Lung (tissue), 17 donors: ENCODE measurements at places on chromosomes 2 and 18. TPM values are rescaled to one million over a fixed set of nuclear protein-coding genes. Genes with fewer than 3 reads are reported as not detected.
A peak's percentile ranks its signal among the peaks of the same experiment; 100 is the strongest.

L3MBTL4 gene
- 3.5 TPM for polyA plus RNA-seq

C1GALT1C1L gene
- 0.61 TPM for polyA plus RNA-seq

PAX3 gene
- polyA plus RNA-seq, result not detected

RAPGEF4 gene
- polyA plus RNA-seq, result 7.8 TPM

GULP1 gene
- 11.0 TPM for polyA plus RNA-seq

RFX8 gene
- 0.14 TPM for polyA plus RNA-seq

SKOR2 gene
- not detected for polyA plus RNA-seq

COBLL1 gene
- 23.6 TPM for polyA plus RNA-seq

DGUOK gene
- 96.6 TPM for polyA plus RNA-seq

CEBPZOS gene
- 19.5 TPM for polyA plus RNA-seq

INO80B gene
- 33.1 TPM for polyA plus RNA-seq

HOXD12 gene
- not detected for polyA plus RNA-seq

GRCh38 chr18:42706618-42707017 is 408.9 kb downstream of the RIT2 start:
- DNase-seq, result no peak

DNA sequence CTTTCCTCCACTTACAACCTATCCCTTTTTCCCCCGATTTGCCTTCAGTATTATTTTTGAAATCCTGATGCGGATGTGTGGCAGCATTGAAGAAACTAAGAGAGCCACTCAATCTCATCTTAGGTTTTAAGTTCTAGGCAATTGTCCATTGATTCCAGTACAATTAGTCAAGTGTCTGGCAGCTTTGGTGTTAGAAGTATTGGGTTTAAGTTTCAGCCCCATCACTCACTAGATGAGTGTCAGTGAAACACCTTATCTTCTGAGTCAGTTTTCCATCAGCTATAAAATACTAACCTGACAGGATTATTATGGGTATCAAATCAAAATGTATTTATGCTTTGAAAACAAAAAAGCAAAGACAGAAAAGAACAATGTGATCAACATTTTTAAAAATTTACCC is 16.8 kb upstream of the CUL3 start:
- DNase-seq, result no peak

DNA sequence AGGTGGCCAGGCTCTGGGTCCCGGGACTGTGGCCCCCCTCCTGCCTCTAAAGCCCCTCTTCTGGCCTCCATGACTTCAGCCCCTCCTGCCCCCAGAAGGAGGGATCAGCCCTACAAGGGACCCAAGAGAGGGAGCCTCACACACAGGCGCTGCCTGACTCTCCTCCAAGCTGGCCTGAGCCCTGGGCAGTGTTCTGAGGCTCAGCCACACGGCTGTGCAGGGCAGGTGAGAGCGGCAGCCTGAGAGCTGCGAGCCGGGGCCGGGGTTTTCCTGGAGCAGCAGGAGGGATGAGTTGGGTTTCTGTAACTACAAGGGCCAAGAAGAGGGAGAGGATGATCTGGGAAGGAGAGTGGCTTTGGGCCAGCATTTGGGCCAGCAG is 70.1 kb downstream of the HPCAL1 start:
- DNase-seq, result no peak

DNA sequence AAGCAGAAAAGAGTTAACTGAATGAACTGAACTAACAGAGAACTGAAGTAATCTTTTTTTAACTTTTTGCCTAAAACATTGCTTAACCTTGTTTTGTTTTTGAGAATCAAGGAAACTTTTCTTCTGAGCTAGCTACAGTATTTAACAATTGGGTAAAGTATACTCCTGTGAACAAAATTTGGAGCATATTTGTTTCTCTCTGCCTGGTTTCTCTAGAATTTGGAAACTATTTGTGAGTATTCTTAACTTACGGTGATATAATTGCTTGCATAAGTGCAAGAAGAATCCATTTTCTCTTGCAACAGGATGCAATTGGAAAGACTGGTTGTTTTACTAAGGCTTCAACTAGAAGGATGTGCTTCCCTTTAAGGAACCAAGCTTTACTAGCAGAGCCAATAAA is 65.9 kb upstream of the FAM98A start:
- no peak for DNase-seq

DNA sequence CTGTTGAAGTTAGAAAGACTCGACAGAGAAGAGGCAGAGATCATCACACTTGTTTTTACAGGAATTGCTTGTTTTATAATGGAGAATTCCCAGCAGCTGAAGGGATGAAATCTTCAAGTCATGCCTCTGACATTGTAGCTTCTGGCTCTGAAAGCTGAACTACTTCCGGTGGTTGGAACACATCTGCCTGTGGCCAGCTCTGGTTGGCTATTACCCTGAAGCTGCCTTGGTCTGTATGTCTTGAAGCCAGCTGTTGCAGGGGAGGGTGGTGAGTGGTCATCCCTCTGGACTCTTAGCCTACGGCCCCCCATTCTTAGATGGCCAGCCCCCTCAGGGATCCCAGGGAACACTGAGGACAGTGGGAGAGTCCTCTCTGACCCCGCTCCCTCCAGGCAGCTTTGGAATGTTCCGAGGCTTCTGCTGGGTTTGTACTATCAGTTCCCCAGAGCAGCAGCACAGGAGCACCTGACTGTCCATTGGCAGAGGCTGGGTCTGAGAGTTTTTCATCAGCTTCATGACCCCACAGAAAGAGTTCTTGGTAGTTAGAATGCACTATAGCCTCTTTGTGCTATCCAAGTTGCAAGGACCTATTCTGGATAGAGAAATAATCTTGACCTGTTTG is 87.4 kb upstream of the CAPN13 start:
- peak; percentile 38 for DNase-seq

- DNase-seq, result no peak
Measured at GRCh38 chr2:3769766-3770165, 66.4 kb downstream of the DCDC2C start.

DNA sequence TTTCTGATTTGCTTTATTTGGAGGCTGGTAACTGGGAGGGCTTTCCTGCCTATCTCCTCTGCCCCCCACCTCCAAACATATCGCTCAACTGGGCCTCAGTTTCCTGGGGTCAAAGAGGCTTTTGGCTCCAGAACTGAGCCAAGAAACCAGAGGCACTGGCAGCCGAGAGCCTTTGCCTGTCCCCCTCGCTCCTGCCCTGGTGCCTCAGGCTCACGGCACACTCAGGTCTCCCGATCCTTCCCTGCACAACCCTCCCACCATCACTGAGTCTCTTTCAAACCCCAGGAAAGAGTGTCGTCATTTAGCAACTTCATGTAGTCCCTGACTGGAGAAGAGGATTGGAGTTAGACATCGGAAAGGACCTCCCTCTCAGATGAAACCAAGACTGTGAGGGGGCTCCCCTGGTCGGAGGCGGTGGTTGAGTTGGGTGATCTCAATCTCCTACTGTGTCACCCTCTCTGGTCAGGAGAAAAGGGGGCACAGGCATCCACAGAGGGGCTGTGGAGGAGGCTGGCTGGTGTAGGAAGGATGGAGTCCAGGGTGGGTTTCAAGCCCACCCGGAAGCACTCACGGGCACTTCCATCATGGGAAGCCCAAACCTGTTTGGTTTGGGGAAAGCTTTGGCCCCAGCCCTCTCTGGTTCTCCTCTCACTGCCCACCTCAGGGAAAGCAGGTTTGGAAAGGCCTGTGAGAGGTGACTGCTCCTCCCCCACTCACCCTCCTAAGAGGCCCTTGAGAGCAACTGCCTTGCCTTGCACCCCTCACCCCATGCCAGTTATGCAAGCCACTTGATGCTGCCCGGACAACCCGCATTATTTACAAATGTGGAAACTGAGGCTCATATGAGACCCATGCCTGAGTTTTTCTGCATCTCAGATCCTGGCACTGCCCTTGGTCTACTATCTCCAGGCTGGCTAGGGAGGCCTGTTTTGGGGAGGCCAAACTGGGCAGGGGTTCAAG is 62.3 kb downstream of the TNS1 start:
- DNase-seq, result peak; percentile 77

GRCh38 chr18:29436459-29436858 is 1259.5 kb upstream of the CDH2 start:
- DNase-seq, result no peak

DNA sequence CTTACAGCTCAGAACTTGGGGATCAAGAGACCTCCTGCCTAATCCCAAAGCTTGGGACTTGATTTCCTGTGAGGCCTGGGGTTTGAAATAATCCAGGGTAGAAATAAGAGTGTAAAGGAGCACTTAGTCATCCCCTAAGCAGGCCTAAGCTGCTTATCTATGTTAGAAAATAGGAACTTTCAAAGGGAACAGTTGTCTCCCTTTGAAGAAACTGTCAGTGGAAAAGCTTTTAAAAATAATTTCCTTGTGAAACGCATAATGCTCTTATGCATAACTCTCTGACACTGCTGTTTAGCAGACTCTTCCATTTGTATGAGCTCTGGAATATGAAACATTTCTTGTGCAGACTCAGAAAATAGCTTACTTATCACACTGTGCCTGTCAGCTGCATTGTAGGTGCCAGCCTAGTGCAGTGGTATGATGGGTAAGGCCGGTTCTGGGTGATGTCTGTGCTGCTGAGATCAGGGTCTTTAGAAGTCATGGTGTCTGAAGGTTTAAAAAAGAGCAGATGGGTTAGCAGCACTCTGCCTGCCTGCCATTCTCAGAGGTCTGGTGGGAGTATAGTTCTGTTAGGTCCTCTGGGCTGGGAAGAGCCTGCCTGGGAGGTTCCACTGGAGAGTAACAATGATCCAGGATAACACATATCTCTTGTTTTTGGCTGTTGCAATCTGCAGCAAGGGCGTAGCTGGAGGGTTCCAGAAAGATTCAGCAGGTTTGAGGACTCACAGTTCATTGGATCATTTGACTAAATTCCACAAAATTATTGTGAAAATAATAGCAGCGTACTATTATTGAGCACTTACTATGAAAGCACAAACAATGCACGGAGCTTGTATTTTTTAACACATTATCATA is 283.2 kb upstream of the MEX3C start:
- DNase-seq, result no peak

- no peak for DNase-seq
Measured at GRCh38 chr2:49129034-49129433, 25.3 kb downstream of the FSHR start.

GRCh38 chr2:6394276-6394675 is 471.4 kb downstream of the CMPK2 start:
- no peak for DNase-seq

DNA sequence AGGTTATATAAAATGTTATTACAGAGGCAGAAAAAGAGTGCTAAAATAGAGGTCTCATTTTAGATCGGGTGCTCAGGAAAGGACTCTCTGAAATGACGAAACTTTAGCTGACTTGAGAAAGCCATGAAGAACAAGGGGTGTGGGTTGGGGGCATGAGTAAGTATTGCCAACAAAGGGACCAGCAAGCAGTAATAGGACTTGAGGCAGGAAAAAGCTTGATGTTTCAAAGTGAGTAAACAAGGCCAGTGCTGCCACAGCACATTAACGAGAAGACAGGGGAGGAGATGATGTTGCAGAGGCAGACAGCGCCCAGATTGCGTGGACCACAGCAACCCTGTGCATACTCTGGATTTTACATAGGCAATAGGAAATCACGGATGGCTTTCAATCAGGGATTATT is 318.8 kb downstream of the ZEB2 start:
- no peak for DNase-seq

DNA sequence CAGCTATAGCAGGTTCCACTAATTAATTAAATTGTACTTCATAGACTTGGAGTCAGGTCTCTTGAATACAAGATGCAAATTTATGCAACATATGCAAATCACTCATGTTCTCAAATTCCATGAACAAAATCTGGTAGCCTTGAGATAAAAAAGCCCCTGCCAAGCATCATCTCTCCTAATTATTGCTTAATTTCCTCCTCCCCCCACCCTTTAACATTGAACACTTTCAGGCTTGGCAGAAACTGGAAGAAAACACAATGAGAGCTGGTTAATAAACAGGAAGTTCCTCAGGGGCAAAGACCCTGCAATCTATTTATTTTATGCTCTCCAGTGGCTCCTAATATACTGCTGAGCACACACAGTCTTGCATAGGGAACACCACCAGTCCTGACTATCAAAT is 35.6 kb upstream of the ACVR1 start:
- peak; percentile 13 for DNase-seq

GRCh38 chr2:27807476-27807875 is 36.0 kb downstream of the MRPL33 start:
- DNase-seq, result no peak

- no peak for DNase-seq
Measured at GRCh38 chr2:134272806-134273205, 18.9 kb downstream of the MGAT5 start.

- no peak for DNase-seq
Measured at GRCh38 chr18:63909870-63910269, 2.1 kb downstream of the SERPINB10 start.

DNA sequence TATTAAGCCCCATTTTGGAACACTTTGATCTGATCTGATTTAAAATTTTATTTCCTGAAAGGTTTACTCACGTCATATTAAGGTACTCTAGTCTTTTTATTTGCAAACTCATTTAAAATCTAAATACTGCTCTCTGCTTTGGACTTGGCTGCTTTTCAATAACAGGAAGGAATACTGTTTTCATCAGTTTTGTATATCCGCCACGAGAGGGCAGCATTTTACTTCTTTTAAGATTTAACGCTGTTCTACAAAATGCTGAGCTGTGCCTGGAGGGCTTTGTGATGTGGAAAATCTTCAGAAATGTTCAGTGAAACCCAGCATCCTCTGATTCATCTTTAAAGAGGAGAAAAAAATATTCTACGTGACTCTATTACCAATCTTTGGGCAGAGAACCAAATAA is 37.5 kb upstream of the SLC38A11 start:
- peak; percentile 89 for DNase-seq

DNA sequence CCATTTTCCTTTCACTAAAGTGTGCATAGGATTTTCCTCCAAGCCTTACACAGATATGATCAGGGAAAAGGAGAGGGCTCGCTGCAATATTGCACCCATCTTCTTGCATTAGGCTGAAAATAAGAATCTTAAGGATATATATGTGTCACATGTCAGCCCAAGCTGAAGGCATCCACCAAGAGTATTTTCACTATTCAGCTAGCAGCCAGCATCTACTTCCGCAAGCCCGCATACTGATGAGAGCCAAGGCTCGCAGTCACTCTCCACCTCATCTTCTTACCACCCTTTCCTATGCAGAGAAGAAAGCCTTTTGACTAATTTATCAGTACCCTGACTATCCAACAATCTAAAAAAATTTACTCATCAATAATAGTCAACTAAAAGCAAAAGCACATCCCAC is 6.1 kb downstream of the TMEM163 start:
- no peak for DNase-seq

- no peak for DNase-seq
Measured at GRCh38 chr2:201639205-201639604, 4.1 kb downstream of the TMEM237 start.
